Cardiac muscle cell (in vitro differentiated cells and primary cell): ENCODE measurements at places on chromosomes 11 and 22. TPM values are rescaled to one million over a fixed set of nuclear protein-coding genes. Genes with fewer than 3 reads are reported as not detected.
A peak's percentile ranks its signal among the peaks of the same experiment; 100 is the strongest.

- no peaks in the 10 kb centered on the region for H3K36me3 ChIP-seq
- H3K4me1 ChIP-seq = no peaks in the 10 kb centered on the region
- no peaks in the 10 kb centered on the region for H3K27me3 ChIP-seq
- peak; percentile 51 for DNase-seq
- no peak overlapping the region for H3K4me3 ChIP-seq
Measured at GRCh38 chr11:66768088-66768521, 39.1 kb upstream of the SPTBN2 start.

- H3K4me3 ChIP-seq = no peak overlapping the region
- no peaks in the 10 kb centered on the region for H3K27me3 ChIP-seq
- peaks cover 17% of the 10 kb centered on the region for H3K4me1 ChIP-seq
- H3K27ac ChIP-seq = no peak overlapping the region
Measured at GRCh38 chr11:72776844-72777754, 16.7 kb downstream of the STARD10 start.

DNA sequence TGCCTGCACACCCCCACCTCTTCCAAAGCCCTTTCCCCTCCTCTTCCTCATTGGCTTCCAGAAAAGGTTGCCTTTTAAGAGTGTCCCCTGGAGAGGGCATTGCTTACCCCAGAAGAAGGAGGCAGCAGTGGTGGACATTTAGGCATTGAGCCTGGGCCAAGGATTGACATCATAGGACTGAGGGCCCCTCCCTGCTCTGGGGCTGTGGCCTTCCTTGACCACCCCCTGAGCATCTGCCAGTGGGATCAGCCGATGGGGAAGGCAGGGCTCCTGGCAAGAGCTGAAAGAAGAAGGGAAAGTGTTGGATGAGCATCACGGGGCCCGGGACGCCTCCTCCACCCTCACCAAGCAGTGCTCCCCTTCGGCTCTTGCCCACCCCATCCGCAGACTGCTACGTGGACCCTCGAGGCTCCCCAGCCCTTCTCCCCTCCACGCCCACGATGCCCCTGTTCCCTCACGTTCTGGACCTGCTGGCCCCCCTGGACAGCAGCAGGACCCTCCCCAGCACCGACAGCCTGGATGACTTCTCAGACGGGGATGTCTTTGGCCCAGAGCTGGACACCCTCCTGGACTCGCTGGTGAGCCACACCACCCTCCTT is 37.4 kb downstream of the ZC3H7B start:
- H3K27me3 ChIP-seq = no peaks in the 10 kb centered on the region
- no peaks in the 10 kb centered on the region for H3K4me1 ChIP-seq
- H3K4me3 ChIP-seq = no peak overlapping the region
- DNase-seq = no peak

GRCh38 chr22:35959121-35959800 is 69.4 kb downstream of the RBFOX2 start:
- no peaks in the 10 kb centered on the region for H3K36me3 ChIP-seq
- no peak for DNase-seq
- peak overlapping the region; percentile 24 for H3K27ac ChIP-seq
- H3K27me3 ChIP-seq = no peaks in the 10 kb centered on the region
- H3K4me1 ChIP-seq = peaks cover 6% of the 10 kb centered on the region

- peaks cover 20% of the 10 kb centered on the region for H3K4me1 ChIP-seq
- no peak overlapping the region for H3K4me3 ChIP-seq
- peaks cover 23% of the 10 kb centered on the region for H3K36me3 ChIP-seq
- H3K27me3 ChIP-seq = no peaks in the 10 kb centered on the region
- DNase-seq = no peak
Measured at GRCh38 chr11:67278135-67278938, 10.8 kb upstream of the ANKRD13D start.

- H3K27ac ChIP-seq = no peak overlapping the region
- no peaks in the 10 kb centered on the region for H3K36me3 ChIP-seq
- no peak overlapping the region for H3K4me3 ChIP-seq
- no peak for DNase-seq
- no peaks in the 10 kb centered on the region for H3K27me3 ChIP-seq
Measured at GRCh38 chr11:9697766-9698165, 33.9 kb downstream of the SWAP70 start.

DNA sequence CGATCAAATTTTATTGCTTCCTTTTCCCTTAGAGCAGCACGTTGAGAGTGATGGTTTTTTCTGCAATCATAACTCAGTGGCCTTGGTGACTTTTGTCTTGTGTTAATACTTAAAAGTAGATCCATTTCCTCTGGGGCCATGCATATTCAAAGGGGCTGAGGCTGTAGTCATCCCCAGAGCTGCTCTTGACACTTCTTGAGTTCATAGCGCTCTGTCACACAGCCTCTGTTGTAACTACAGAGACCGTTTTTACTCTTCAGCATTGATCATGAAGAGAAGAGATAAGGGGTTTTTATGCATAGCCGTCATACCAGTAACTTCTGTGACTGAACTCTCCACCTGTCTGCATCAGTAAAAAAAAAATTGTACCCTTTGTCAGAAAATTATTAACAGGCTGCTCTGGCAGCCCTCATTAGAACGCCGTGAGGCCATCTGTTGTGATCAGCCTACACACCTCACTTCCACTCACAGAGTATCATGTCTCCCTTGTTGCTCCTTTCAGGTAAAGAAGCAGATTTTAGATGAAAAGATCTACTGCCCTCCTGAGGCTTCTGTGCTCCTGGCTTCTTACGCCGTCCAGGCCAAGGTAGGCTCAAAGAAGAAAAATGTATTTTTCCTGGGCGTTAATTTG is 38.4 kb downstream of the NF2 start:
- no peak overlapping the region for H3K4me3 ChIP-seq
- no peaks in the 10 kb centered on the region for H3K27me3 ChIP-seq
- H3K27ac ChIP-seq = no peak overlapping the region
- peaks cover 9% of the 10 kb centered on the region for H3K36me3 ChIP-seq
- peaks cover 12% of the 10 kb centered on the region for H3K4me1 ChIP-seq

- H3K4me1 ChIP-seq = peaks cover 14% of the 10 kb centered on the region
- H3K27me3 ChIP-seq = no peaks in the 10 kb centered on the region
- DNase-seq = peak; percentile 81
- H3K27ac ChIP-seq = peak overlapping the region; percentile 39
Measured at GRCh38 chr11:1693327-1694063, 3.5 kb upstream of the KRTAP5-6 start.

DNA sequence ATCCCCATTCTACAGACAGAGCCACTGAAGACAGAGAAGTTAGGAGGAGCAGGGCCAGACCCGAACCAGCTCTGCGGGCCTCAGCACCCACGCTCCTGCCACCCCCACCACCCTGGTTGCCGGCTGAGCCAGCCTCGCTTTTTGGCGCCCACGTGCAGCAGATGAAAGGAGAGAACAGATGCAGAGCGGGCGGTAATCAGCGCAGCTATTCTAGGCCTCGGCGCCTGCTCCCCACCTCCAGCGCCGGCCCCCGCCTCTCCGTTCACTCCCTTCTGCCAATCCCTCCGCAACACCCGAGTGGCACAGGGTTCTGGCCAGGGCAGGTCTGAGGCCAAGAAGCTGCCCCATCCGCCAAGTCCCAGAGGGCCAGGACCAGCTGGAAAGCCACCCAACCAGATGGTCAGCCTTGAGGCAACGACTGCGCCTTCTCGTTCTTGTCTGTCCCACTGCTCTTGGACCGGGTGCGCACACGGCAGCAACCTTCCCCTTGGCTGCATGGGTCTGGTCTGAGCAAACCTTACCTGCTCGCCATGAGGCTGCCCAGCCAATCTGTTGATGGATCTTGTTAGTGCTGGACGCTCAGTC is 16.8 kb downstream of the DNAL4 start:
- DNase-seq = no peak
- no peaks in the 10 kb centered on the region for H3K27me3 ChIP-seq
- peaks cover 14% of the 10 kb centered on the region for H3K4me1 ChIP-seq
- H3K4me3 ChIP-seq = no peak overlapping the region

- H3K4me3 ChIP-seq = no peak overlapping the region
- peaks cover 31% of the 10 kb centered on the region for H3K4me1 ChIP-seq
- DNase-seq = no peak
- H3K27me3 ChIP-seq = no peaks in the 10 kb centered on the region
Measured at GRCh38 chr11:19216709-19217374, 15.1 kb upstream of the CSRP3 start.

SUSD2 gene
- 2.2 and 2.6 TPM in 2 replicates for total RNA-seq

CRYAB gene
- total RNA-seq = 15.3 and 48.6 TPM in 2 replicates

CADM1 gene
- total RNA-seq = 113 and 126 TPM in 2 replicates

TMEM25 gene
- total RNA-seq = 50.0 and 51.3 TPM in 2 replicates

SLC22A6 gene
- not detected in 2 replicates for total RNA-seq

CAPRIN1 gene
- 249 and 286 TPM in 2 replicates for total RNA-seq

TNNI2 gene
- 1.8 and 3.9 TPM in 2 replicates for total RNA-seq
